SK-N-SH treated with all-trans-retinoic acid at 6 μM for 48 hours (cell line): ENCODE measurements at places on chromosomes 16 and 17.

DNA sequence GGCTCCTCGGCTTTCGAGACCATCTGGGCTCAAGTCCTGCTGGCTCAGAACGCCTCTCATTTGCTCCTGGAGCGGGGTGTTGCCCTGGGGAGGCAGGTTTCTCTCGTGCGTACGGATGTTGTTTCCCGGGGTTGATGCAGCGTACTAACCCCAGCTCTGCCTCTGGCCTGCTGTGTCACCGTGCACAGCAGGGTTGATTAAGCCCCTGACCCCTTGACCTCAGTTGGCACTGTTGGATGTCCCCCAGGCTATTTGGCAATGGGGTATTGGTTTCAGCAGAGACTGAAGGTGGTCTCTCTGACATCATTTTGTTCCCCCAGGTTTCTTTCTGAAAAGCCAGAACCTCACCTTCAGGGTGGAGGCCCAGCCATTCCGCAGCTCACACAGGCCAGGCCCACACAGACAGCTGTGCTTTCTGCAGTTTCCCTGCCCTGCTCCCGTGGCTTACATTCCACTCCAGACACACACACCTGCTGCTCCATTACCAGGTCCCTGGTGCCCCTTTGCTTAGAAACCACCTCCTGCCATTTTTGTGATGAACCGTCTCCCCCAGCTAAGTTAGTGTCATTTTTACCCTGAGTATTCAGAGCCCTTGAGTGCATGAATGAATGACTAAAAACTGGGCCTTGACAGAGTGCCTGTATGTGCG lies 233.5 kb downstream of the CCDC182 start:
- no peak for ATAC-seq

DNA sequence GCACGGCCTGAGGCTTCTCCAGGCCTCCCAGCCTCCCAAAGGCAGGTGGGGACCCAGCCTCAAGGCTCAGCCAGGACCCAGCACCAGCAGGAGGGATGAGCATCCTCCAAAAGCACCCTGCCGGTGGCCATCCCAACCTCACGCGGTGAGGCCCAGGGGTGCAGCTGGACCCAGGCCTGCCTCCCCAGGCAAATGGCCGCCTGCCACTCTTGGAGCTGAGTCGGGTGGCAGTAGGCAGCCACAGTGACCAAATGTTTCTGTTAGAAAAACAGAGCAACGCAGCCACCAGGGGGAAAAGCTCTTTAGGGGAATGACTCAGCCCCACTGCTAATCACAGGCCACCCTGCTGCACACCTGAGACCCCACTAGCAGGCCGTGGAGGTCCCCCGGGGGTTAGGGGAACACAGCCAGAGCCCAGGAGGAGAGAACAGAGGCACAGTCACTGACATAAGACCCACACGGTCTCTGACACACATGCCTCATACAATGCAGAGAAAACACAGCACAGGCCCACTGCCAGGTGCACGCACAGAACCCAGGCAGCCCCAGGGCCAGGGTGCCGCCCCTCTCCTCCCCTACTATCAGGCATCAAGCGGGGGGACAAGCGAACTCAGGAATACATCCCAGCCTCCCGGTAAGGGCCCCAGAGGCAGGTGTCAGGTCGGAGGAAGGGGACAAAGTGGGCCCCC lies 12.4 kb downstream of the BCAR1 start:
- peak; percentile 39 for ATAC-seq

- ATAC-seq: no peak
Measured at GRCh38 chr16:25258861-25259179, 1.2 kb upstream of the ZKSCAN2 start.

GRCh38 chr16:82384949-82385348 lies 214.9 kb upstream of the MPHOSPH6 start:
- ATAC-seq: no peak

GRCh38 chr16:24075931-24076716 lies 180.0 kb upstream of the CACNG3 start:
- ATAC-seq: no peak

DNA sequence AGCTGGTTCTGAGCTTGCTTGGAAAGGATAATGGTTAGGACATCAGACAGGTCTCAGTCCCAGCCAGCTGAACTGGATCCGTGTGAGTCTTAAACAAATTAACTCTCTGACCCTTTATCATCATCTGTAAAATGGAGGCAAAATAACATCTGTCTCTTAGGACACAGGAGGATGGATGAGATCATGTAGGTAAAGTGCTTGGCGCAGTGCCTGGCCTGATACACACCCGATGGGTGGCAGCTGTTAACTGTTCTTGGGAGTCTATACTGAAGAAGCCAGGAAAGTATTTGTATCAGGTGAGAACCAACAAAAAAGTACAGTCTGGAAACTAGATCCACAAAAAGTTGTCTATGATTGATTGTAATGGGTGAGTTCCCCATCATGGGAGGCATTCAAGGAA lies 188.6 kb downstream of the C16orf78 start:
- no peak for ATAC-seq

- no peak for ATAC-seq
Measured at GRCh38 chr17:72774236-72774635, 318.3 kb downstream of the SLC39A11 start.

- no peak for ATAC-seq
Measured at GRCh38 chr17:32152130-32152529, 9.8 kb downstream of the RHOT1 start.

GRCh38 chr16:11101695-11102522 lies 154.1 kb downstream of the SOCS1 start:
- ATAC-seq: no peak
